ENCODE measurements at places on chromosomes 1 and 21.

DNA sequence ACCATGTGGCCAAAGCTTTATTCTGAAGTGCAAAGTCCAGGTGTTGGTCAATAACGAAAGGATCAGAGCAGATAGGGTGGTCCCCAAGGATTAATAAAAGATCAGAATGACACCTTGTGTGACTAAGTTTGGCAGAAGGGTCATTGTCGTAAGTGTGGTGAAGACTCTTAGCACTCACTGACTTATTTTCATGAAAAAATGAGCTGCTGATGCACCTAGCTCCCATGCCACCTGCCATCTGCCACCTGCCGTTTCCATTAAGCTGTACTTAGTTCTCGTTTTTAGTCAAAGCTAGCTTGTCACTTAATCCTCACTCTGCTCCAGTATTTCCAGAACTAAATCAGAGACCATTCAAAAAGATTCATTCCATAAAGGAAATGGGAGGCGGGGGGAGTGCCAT lies 112.6 kb downstream of the SEC16B start:
- DNase-seq = peak; percentile 100

DNA sequence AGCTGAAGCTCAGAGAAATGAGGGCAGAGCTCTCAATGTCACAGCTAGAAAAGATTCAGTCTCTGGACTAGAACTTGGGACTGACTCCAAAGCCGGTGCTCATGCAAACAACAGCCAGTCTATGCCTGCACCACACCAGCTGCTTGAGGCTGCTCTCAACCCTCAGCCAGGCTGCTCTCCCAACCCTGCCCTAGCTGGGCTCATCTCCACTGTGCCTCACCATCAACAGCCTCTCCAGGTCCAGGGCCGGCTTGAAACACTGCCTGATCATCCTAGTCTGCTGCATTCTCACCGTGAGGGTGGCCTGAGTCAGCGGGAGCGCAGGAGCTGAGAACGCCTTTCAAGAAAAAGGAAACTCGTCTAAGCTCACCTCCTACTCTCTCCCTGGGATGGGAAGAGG lies 94.5 kb downstream of the PTPRU start:
- DNase-seq = no peak

GRCh38 chr1:181608948-181609347 lies 125.6 kb downstream of the CACNA1E start:
- no peak for DNase-seq

- no peak for DNase-seq
These were observed 19.1 kb downstream of the ABCA4 start for GRCh38 chr1:94101613-94102525.

DNA sequence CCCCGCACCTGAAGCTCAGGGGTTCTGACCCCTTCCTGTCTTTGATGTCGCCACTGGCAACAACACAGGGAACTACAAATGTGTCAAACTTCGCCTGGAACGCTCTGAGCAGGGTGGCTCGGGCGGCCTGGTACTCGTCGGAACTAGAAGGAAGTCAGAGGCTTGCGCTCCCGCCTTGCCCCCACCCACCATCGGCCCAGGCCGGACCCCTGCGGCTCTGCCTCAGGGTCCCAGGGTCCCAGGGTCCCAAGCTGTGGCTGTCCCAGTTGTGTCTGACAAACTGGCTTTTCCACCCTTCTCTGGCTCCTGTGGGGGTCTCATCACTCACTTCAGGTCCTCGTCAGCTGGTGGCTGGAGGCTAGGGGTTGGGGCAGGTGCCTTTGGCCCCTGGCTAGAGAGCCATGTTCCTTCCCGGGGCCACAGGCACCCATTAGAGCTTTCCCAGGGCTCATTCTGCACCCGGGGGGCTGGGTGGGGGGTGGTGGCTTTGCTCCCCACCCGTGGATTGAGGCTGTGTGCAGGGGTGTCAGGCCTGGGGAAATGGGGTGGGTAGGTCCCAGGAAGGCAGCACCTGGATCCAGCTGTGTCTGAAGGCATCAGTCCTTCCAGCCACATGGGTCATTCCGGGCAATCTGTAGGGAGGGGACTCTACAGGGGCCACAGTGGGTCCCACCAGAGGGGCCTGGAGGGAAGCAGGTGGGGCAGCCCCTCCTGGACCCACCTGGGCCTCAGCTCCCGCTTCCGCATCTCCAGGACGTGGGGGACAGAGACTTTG lies 8.0 kb upstream of the TMEM52 start:
- DNase-seq = no peak

GRCh38 chr1:224259986-224260385 lies 70.0 kb downstream of the NVL start:
- DNase-seq = no peak

GRCh38 chr1:104745875-104746274 lies 996.2 kb downstream of the AMY1C start:
- DNase-seq = no peak

GRCh38 chr1:171509191-171509590 lies 23.9 kb downstream of the PRRC2C start:
- DNase-seq = no peak

GRCh38 chr1:36051821-36052220 lies 32.1 kb upstream of the TEKT2 start:
- no peak for DNase-seq

- DNase-seq = peak; percentile 85
These were observed 185.2 kb downstream of the FAF1 start for GRCh38 chr1:50774759-50775351.

GRCh38 chr1:64956733-64957441 lies 9.5 kb downstream of the JAK1 start:
- DNase-seq = no peak

- DNase-seq = no peak
These were observed 58.2 kb downstream of the ITSN1 start for GRCh38 chr21:33700491-33700890.

DNA sequence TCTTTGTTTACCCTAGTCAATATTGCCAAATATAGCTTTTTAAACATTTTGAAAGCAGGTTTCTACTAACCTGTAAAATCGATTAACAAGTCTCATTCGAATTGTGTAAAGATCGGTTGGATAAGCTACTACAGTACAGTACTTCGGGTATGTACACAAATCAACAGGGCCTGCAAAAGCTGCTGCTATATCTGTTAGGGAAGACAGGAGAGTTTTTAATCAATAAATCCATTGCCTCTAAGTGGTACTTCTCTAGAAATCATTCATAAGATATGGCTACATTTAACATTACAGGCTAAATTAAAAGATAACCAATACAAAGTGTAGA lies 34.8 kb upstream of the PSMG1 start:
- DNase-seq = peak; percentile 23

DNA sequence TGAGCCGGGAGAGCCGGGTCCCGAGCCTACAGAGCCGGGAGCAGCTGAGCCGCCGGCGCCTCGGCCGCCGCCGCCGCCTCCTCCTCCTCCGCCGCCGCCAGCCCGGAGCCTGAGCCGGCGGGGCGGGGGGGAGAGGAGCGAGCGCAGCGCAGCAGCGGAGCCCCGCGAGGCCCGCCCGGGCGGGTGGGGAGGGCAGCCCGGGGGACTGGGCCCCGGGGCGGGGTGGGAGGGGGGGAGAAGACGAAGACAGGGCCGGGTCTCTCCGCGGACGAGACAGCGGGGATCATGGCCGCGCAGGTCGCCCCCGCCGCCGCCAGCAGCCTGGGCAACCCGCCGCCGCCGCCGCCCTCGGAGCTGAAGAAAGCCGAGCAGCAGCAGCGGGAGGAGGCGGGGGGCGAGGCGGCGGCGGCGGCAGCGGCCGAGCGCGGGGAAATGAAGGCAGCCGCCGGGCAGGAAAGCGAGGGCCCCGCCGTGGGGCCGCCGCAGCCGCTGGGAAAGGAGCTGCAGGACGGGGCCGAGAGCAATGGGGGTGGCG lies 371 bp downstream of the ARID1A start:
- no peak for DNase-seq

GRCh38 chr1:77382366-77382765 lies 100.5 kb downstream of the AK5 start:
- DNase-seq = no peak

DNA sequence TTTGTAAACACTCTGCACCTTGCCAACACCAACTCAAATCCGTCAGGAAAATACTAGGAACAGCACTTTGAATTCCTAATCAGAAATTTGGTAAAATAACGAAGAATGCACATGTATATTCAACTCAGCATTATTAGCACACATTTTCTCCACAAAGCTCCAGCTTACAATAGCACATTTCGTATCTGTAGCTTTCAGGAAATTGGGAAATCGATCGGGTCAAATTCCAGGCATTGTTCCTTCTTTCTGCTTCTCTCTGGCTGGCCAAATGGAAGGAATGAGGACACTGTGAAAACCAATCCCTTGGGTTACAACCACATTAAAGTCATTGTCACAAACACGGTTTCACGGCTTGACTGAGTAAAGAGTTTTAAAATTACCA lies 58.6 kb downstream of the NPHP4 start:
- no peak for DNase-seq

DNA sequence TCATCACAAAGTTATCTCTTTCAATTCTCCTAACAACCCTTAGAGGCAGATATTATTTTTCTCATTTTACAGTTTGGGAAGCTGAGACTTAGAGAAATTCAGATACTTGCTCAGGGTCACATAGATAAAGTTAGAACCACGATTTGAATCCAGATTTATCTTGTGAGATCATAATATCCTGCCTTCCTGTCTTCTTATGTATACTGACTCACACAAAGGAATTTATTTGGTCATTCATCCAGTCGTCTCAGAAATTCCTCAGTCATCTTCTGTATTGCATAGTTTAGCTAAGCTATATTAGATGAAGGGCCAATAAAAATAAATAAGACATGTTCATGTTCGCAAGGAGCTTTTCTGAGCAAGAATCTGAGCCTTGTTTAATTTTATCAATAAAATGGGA lies 35.8 kb upstream of the RUNX1 start:
- DNase-seq = no peak

- DNase-seq = no peak
These were observed 57.3 kb downstream of the SDCCAG8 start for GRCh38 chr1:243312952-243313634.

DNA sequence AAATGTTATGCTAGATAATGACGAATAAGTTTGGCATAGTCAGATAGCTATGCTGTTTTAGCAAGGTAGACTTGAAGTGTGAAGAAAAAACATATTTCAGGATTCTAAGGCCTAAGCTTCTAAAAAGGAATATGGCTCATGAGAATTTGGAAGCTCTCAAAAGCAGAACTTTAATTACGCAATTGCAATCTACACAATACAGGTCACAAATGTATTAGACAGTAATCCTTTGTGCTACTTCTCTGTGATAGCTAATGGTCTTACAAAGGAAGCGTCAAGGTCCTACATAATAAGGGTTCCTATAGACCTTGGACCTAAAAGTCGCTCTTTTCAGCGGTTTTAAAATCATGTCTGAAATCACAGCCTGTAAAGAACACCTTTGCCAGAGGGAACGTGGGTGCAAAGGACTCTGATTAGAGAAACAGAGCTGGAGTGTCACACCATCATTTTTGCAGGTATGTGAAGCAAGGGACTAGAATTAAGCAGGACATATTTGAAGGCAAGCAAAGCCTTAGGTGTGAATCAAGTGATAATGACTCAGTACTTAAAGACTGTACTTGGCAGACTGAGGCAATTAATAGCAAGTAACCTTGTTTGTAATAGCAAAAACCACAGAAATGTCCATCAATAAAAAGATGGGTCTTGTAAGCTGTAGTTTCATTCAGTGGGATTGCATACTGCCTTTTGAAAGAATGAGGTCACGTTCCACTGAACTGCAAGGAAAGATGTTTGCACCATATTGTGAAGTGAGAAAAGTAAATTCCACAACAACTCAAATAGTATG lies 420.2 kb downstream of the KCTD3 start:
- DNase-seq = no peak

GRCh38 chr1:147913362-147913942 lies 10.9 kb downstream of the GJA8 start:
- DNase-seq = no peak

DNA sequence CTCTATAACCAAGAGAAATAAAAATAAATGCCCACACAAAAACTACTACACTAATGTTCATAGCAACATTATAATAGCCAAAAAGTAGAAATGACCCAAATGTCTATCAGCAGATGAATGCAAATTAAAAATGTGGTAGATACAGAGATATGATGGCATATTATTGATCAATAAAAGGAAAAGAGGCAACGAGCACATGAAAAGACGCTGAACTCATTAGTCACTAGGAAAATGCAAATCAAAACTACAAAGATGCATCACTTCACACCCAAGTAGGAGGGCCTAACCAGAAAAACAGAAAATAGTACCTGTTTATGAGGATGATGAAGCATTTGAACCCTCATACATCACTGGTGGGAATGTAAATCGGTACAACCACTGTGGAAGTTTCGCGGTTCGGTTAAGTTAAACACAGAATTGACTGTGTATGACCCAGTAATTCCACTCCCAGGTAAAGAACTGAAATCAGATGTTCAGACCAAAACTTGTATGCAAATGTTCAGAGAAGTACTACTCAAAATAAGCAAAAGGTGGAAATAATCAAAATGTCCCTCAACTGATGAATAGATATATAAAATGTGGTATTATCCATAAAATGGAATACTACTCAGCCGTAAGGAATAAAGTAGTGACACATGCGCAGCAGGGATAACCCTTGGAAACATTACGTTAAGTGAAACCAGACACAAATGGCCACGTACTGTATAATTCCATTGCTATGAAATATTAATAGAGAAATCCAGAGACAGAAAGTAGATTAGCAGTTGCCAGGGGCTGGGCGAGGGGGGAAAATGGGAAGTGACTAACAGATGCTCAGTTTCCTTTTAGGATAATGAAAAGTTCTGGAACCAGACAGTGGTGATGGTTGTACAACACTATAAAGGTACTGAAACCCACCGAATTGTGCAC lies 3.1 kb downstream of the USP48 start:
- DNase-seq = no peak

DNA sequence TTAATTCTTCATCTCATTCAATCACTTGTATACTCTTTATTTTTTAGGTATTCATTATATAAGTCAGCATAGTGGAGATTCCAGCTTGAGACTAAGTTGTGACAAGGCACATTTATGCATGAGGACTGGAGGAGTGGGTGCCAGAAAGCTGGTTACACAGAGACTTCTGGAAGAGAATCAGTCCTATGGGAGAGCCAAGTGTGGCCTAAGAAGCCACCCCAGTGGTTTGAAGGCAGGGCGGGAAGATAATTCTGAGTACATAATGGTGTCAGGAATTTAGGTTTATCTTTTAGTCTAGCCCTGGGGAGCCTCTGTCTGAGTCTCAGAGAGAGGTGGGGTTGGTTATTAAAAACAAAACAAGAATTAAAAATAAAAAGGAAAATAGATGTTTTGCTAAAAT lies 83.0 kb downstream of the SPAG17 start:
- no peak for DNase-seq

GRCh38 chr21:16073586-16073985 lies 343.8 kb downstream of the USP25 start:
- no peak for DNase-seq

DNA sequence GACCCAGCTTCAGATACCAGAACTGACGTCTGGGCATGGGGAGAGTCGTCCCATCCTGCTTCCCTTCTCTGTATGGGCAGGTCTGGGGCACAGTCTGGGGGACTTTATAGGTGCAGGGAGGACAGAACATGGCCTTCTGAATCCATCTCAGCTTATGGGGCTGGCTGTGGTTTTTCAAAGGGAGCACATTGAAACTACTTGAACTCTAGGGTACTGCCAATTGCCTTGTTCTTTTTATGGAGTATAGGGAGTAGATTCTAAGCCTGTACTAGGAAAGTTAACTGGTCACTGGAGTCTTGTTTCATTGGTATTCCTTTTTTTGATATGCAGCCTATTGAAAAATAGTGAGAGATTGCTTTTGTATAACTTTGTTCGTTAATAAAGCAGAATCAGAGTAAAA lies 90.2 kb downstream of the ATP5PO start:
- no peak for DNase-seq

Data from NCI-H1417 (cell line).